T-helper 9 cell (primary cell): ENCODE measurements at places on chromosomes 1 and 21.
A peak's percentile ranks its signal among the peaks of the same experiment; 100 is the strongest.

DNA sequence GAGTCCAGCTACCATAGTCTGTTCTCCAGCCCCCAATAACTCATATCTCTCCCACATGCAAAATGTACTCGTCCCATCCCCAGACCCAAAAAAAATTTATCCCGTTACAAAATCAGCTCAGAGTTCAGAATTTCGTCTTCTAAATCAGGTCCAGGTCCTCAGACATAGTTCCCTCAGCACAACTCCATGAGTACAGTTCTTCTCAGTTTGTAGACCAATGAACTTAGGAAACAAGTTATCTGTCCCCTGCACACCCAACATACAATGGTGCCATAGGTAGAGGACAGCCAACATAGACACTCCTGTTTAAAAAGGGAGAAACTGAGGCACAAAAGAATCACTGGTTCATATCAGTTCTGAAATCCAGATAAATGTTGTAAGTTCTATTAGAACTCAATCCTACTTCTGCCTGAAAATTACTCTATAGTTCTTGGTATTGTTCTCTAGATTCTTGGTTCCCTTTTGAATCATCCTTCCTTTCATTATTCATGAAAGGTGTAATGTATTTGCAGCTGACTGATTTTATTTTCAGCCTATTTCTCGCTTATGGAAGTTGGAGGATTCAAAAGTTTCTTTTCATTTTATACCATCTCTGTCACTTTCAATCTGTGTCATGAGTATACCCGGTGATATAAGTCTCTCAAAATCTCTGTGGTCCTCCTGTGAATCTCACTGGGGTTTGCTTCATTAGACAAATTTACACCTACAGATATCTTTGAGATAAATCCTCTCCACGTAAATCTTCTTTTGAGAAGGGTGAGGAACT is 75.8 kb upstream of the TSPAN2 start:
- DNase-seq, result no peak

- peak; percentile 71 for DNase-seq
These were observed 15.9 kb downstream of the ESPN start for GRCh38 chr1:6440198-6441126.

GRCh38 chr1:219422811-219423598 is 189.9 kb downstream of the ZC3H11B start:
- no peak for DNase-seq

GRCh38 chr21:46518983-46519583 is 60.4 kb downstream of the DIP2A start:
- DNase-seq, result no peak

- DNase-seq, result no peak
These were observed 4.6 kb downstream of the DMRTA2 start for GRCh38 chr1:50418600-50419109.

GRCh38 chr1:119133987-119134386 is 6.5 kb downstream of the WARS2 start:
- DNase-seq, result no peak
